Activated CD4-positive, alpha-beta T cell treated with anti-CD3 and anti-CD28 coated beads, Interleukin-2, amount 50 U/mL, for 4 hours (primary cell): ENCODE measurements at places on chromosomes 5 and 9.

- DNase-seq: no peak
Measured at GRCh38 chr5:76696251-76696650, 19.7 kb upstream of the F2R start.

DNA sequence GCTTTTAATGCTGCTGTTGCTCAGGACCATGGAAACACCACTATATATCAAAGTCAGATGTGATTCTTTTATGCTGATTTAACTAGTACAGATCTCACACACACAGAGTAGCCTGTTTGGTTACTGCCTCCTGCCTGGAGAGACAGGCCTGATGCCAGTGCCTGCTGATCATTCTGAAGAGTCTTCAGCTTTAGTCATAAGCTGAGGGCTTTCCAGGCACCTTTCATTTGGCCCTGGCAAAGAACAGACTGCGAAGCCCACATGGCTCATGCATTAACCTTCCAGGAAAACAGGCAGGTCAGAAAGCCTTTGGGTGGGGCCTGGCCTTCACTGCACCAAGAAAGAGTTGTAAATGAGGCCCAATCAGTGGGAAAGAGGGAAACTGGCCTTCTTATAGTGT, 144.7 kb downstream of the SAXO1 start:
- no peak for DNase-seq

DNA sequence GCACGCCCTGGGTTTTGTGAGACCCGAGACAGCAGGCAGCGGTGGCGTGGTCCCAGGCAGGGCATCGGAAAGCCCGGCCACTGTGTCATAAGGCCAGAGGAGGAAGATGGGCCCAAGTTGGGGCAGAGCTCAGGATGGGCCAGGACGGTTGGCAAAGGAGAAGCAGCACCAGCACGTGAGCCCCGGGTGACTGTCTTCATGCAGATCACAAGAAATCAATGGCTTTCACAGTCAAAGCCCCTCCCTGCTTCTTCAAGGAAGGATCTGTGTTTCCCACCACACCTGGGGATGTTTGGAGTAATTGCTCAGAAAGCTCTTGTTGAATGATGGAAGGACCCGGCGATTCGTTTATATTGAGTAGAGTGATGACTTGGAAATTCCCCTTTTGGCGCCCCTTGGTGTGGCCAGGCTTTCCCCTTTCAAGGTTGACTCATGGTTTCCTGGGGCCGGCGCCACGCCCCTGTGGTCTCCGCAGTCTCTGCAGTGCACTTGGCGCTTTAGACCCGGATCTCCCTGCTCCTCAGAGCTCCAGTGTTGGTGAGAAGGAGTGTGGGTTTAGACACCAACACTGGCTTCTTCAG, 52.1 kb downstream of the IL31RA start:
- DNase-seq: peak; percentile 48

- DNase-seq: no peak
Measured at GRCh38 chr5:5625491-5625890, 203.0 kb downstream of the ICE1 start.

DNA sequence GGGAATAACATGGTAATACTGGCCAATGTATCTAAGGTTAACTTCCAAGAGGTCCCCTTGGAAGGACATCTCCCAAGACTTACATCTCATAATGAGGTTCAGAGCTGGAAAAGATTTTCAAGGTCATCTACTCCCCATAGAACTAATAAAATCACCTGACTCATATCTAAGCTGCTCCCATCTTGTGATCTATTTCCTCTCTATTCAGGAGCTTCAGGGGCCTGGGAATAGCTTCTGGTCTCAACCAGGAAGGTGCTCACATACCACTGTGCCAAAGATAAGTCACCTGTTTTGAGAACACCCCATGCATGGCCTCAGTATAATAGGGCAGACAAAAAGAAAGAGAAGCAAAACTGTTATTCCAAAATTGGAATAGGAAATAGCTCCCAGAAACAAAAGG, 74.2 kb downstream of the OXCT1 start:
- no peak for DNase-seq

- DNase-seq: no peak
Measured at GRCh38 chr5:111935009-111935408, 178.0 kb upstream of the NREP start.

DNA sequence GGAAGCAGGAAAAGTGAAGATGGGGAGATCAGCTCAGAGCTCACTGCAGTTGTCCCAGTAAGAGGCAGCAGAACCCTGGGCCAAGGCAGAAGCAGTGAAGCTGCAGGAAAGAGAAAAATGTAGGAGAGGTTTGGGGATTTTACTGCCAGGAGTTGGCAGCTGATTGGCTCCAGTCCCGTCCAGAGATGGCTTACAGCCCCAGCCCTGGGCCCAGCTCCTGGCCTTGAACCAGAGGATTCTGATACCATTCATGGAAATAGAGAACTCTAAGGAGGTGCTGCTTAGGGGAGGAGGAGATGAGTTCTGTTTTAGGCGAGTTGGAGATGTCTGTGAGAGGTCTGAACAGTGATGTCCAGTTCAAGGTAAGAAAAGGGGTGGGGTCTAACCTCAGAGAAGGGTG, 4.6 kb downstream of the MORN5 start:
- no peak for DNase-seq

- DNase-seq: no peak
Measured at GRCh38 chr5:35242702-35243258, 12.5 kb upstream of the PRLR start.

GRCh38 chr5:7759257-7759871, 91.6 kb downstream of the CFAP90 start:
- DNase-seq: no peak

DNA sequence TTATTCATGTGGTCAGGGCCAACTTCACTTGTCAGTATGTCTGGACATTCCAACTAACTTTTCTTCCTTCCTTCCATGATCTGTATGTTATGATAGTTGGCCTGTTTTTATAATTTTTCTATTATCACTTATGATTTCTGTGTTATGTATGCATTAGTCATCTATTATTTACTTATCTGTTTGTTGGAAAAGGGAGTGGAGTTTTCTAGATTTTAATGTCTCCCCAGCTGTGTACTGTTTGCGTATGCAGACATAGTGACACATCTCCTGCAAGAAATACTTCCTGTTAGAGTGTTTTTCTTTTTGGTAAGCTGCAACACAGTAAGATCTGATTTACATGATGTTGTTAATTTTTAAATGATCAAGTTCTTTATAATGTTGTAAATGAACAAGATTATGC, 8.7 kb upstream of the INSYN2B start:
- no peak for DNase-seq

DNA sequence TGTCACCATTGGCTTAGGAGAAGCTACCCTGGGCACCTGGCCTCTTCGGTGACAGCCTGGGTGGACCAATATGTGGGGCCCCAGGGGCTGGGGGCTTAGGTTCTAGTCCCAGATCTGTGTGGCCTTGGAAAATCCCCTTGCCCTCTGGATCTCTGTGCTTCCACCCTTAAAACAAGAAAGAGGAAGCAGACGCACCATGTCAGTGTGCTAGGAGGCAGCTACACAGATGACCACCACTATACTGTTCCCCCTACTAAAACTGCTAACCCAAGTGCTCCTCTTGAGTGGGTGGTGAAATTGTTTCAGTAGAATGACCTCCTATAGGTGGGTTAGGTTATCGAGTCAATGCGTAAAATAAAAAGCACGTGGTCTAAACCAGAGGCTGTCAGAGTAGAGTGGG, 31.0 kb downstream of the AFAP1L1 start:
- DNase-seq: no peak

DNA sequence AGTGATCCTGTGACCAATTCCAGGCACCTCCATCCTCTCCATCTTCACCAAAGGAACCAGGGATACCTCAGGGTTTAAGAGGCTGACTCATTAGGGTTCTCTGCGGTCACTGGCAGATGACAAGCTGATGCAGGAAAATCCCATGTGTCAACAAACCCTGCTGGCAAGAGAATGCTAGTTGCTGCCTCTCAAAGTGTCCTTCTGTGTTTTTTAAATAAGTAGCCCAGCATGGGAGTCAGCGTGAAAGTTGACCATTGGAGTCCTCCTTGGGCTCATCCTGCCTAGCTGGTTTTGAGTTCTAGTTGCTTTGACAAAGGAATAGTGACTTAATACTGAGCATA, 200.2 kb downstream of the SLIT3 start:
- no peak for DNase-seq

DNA sequence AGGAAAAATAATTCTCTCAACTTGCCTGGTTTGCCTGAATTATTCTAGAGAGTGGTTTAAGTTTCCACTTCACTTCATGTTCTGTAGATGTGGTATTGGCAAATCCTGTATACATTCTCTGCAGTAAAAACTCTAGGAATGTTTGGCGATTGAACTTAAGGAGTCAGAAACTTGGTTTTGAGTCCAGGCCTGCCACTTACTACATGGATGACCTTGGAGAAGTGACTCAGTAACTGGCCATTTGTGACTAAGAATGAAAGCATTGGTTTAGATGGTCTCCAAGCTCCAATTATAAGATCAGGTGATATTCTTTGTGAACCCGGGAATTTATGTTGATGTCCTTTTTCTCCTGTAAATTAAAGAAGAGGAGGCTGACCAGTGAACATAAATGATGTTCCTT, 233.8 kb downstream of the GAS1 start:
- no peak for DNase-seq

GRCh38 chr9:70639853-70640814, 225.7 kb upstream of the KLF9 start:
- no peak for DNase-seq

DNA sequence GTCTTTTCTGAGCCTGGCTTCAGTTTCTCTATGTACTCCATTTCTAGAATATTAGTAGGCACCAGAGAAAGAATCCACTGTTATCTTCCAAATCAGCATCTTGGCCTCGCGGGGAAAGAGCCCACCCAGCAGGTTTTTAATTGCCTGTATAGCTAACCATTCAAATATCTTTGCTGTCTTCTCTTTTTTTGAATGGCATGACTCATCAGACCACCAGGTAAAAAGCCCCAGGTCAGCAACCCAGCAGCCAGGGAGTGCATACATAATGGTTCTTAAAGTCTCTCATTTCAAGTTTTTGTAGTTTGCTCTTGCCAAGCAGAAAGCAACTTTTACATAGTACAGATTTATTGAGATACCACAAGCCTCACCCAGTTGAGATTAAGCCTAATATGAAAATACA, 50.7 kb downstream of the TMEM167A start:
- DNase-seq: no peak

DNA sequence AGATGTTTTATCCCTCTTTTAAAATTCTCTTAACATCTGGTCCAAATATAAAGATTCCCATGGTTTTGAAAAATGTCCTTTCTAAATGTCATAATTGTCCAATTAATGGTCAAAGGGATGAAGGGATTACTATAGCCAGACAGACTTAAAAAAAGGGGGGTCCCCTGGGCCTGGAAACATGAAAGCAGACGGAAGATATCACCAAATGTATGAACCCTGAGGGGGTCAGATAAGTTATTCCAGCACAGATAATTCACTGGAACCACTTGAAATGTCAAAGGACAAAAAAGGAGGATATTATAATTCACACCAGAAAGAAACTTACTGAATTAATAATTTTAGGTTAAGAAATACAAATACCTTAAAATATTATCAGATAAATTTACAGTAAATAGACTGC, 155.8 kb downstream of the SEMA5A start:
- no peak for DNase-seq

- no peak for DNase-seq
Measured at GRCh38 chr5:21774801-21775200, 1078.3 kb downstream of the CDH12 start.

DNA sequence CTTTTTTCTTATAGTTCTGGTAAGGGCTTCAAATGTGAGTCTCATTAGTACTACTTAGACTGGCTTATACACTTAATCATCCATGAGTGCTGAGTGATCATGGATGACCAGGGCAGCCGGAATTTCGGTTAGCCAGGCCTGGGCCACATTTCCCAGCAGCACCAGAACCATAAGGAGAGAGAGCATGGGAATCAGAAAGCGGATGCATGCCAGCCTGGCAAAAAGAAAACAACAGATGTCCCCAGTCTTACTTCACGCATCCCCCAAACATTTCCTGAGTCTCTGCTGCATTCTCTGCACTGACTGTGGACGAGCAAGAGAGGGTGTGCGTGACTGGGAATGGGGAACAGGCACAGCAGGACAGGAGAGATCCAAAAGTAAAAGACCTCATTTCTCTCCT, 371.1 kb upstream of the ZNF608 start:
- DNase-seq: no peak

- DNase-seq: no peak
Measured at GRCh38 chr9:131915181-131915580, 164.5 kb downstream of the MED27 start.

DNA sequence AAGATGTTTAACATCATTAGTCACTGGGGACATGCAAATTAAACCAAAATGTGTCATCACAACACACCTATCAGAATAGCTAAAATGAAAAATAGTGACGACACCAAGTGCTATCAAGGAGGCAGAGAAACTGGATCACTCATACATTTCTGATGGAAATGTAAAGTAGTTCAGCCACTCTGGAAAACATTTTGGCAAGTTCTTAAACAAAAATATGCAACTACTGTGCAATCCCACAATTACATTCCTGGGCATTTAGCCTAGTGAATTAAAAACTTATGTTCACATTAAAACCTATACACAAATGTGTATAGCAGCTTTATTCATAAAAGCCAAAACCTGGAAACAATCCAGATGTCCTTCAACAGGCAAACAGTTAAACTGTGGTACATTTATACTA, 53.1 kb downstream of the SVEP1 start:
- DNase-seq: no peak

- DNase-seq: no peak
Measured at GRCh38 chr5:177967221-177967887, 28.7 kb downstream of the PROP1 start.

DNA sequence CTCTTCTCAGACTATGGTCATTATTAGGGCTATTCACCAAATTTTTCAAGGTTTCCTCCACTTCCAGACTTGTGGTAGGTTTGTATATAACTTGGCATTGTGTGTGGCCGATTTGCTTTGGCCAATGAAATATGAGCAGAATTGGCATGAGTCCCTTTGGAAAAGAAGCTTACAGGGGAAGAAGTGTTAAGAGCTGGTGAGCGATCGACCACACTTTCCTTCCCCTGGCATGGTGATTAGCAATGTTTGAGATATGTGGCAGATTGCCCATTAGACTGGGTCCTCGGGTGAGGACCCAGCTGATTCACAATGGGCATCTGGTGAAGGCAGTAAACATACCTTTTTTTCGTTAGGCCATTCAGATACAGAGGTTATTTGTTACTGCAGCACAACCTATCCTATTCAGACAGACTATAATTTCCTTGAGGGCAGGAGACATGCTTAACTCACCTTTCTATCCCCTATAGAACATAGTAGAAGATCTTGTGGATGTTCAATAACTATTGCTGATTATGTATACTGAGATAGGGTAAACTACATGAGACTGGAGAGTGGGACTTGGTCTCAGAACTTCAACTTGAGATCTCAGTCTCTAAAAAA, 62.8 kb upstream of the KLF9 start:
- no peak for DNase-seq

DNA sequence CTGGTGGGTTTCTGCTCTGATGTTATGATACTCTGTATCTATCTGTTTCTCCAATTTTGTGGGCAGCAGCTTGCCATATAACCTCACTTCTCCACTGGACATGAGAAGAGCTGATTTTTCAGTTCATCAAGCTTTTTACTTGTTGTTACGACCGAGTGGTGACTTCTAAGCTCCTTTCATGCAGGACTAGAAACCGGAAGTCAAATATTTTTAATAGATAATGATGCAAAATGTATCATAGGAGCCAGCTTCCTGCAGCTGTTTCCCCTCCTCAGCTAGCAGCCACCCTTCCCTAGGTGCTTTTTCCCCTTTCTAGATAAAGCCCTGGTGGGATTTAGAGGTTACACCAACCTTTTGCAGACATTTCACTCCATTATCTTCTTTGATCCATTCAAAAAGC, 17.0 kb upstream of the ADAM19 start:
- DNase-seq: no peak
